Fibroblast of skin of right biceps (primary cell): ENCODE measurements at places on chromosomes 5 and 9.

- no peak for DNase-seq
These were observed 59.0 kb upstream of the RETREG1 start for GRCh38 chr5:16675806-16676205.

DNA sequence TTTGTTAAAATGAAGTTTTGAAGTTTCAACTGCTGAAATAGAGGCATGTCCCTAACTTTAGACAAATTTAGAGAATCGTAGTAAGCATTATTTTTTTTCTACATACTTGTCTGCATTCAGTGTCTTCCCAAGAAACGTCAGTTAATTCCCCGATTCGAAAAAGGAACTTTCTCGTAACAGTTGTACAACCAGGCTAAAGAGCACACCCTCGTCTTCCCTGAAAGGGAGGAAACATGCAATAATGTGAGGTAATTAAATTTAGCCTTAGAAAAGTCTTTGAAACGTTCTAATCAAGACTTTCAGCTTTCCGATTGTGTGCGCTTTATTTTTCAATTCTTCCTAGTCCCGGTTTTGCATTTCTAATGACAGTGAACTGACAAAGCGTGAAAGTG is 374 bp upstream of the SLC1A3 start:
- DNase-seq, result no peak

DNA sequence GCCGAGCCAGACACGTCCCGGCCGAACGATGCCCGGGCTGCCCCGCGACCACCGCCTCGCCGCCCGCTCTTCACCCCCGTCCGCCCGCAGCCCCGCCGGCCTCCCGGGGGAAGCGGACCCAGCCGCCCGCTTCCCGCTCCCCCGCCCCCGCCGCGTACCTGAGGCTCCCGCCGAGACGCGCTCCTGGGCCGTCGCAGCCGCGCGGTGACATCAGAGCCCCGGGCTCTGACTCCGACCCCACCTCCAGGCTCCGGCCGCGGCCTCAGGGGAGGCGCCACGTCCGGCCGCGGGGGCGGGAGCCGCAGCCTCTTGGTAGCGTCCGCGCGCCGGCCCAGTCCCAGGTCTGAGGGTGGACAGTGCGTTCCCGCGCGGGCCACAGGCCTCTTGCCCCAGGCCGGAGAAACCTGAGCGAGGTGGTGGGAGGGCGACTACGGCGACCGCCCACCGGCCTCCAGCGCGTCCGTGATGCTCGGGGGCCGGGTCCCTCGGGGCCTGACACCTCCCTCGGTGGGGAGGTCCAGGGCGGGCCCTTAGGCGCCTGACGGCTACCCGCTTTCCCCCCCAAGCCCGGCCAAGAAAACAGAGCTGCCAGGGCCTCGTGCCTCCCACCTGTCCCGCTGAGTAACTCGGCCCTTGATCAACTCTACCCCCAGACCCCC is at the start of gene SHROOM1:
TSS of gene SHROOM1 (minus strand) at position 212 of the 659 bp plus-strand sequence. CDS start 4,507 bp downstream, outside the sequence.
- peak; percentile 20 for DNase-seq

GRCh38 chr5:75961818-75962217 is 121.4 kb upstream of the SV2C start:
- no peak for DNase-seq

DNA sequence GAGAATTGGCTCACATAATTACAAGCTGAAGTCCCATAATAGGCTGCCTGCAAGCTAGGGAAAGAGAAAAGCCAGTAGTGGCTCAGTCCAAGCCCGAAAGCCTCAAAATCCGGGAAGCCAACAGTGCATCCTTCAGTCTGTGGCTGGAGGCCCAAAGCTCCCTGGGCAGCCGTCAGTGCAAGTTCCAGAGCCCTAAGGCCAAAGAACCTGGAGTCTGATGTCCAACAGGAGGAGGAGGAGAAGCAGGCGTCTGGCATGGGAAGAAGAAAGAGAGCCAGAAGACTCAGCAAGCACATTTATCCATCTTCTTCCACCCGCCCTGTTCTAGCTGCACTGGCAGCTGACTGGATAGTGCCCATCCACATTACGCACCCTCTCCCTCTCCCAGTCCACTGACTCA is 213.4 kb downstream of the GAS1 start:
- DNase-seq, result no peak

DNA sequence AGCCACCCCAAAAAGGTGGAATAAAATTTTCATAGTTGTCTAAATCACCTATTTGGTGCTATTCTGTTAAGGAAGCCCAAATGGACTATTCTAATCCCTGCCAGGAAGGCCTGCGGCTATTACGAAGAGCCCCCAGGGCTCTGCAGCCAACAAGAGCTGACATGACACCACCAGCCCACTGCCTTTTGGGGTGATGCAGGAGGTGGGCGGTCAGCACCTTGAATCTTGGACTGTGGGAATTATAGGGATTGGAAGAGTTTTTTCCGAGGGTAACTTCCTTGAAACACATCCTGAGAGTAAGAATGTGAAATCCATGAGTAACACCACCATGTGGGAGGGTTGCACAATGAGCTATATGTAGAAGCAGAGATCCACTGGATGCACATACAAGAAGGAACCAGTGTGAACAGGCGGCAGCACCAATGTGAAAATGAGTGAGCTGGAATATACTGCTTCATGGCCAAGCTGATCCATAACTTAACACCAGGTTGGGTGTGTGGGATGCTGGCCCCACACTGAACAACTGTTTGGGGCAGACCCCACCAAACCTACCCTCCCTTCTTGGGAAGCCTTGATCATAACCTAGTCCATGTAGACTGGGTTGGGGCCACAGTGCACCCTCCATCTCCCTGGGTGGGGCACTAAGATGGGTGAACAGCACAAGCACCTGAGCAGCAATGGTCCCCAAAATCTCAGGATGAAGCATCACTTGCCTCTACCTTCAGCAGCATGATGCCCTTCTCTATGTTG is 239.0 kb downstream of the FSTL4 start:
- no peak for DNase-seq

DNA sequence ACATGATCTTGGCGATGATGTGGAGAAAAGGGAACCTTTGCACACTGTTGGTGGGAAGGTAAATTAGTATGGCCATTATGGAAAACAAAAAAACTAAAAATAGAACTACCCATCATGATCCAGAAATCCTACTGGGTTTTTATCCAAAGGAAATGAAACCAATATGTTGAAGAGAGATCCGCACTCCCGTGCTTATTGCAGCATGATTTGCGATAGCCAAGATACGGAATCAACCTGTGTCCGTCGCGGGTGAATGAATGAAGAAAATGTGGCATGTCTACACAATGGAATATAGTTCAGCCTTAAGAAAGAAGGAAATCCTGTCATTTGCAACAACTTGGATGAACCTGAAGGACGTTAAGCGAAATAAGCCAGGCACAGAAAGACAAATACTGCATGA is 84.5 kb downstream of the TTLL11 start:
- DNase-seq, result no peak

DNA sequence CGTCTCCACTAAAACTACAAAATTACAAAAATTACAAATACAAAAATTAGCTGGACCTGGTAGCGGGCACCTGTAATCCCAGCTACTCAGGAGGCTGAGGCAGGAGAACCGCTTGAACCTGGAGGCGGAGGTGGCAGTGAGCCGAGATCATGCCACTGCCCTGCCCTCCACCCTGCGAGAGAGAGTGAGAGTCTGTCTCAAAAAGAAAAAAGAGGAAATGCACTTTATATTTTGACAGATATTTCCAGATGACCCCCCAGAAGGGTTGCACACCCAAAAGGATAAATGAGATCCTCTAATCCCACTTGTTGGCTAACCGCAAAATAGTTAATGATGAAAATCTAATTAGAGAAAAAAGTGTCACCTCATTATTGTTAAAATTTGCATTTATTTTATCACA is 2.2 kb downstream of the HSDL2 start:
- no peak for DNase-seq

DNA sequence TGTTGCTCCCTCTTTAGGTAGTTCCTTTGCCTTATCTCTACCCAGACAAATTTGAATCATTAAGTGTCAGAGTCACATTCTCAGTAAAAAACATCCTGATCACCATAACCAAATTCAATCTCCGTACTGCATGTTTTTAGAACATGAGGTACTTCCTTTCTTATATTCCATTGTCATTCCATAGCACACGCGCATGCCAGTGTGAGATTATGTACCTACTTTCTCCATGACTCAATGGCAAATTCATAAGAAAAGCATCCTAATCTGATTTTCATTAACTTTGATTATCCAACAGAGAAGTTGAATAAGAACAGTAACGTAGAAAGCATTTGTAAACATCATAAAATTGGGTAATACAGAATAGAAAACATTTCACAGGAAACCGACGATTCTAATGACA is 1118.6 kb upstream of the CDH9 start:
- peak; percentile 73 for DNase-seq

DNA sequence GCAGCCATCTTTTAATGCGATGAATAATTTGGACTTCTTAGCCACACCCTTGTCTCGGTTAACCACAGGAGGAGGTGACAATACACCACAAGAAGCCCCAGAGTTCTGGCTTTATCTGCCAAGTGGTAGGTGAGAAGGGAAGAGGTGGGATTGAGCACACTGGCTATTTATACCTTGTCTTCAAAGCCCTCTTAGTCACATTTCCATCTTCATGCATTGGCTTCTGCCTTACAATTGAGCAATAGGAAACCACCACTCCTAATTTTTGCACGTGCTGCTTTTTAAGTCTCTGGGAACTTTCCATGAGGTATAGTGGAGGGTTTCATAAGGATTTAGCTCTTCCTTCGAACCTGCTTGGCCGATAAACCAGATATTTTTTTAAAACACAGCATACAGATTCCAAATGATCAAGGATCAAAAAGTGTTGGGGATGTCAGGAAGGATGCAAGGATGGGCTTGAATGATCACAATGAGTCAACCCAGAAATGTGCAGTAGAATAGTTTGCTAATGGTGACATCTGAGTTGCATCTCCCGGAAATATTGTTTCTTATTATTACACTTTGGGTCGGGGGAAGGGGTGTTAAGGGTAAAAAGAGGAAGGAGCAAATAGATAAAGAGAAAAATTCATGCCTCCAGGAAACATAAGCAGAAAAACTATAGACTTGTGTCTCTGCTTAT is 25.5 kb downstream of the PLAC8L1 start:
- peak; percentile 63 for DNase-seq

- DNase-seq, result no peak
These were observed 70.1 kb downstream of the SV2C start for GRCh38 chr5:76153271-76153670.

DNA sequence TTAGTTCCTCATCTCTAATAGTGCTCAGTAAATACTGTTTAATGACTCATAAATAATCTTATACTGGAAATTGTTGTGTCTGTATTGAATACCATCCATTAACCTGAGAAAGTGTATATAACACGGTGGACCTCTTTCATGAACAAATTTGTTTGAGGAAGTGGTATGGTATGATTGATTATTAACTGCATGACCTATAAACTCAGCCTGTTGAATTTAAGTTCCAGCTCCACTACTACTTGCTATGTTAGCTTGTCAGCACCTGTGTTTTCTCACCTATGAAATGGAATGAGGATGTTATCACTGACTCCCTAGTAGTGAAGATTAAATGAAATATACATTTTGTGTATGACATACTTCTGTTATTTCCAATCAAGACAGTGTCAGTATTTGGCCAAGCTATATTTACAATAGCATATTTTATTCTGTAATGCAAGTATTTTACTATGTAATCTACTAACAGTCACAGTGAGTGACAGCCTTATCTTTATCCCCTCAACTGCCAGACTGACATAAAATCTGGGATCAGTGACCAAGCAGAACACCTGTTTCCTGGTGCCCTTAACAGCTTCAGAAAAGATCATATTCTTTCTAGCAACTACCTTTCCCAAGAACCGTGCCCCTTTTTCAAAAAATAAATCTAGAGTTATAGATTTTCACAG is 77.3 kb upstream of the ITGA1 start:
- DNase-seq, result no peak

- DNase-seq, result no peak
These were observed 50.4 kb downstream of the NXNL2 start for GRCh38 chr9:88585426-88585825.

GRCh38 chr5:82673057-82673809 is 395.1 kb upstream of the RPS23 start:
- DNase-seq, result no peak

DNA sequence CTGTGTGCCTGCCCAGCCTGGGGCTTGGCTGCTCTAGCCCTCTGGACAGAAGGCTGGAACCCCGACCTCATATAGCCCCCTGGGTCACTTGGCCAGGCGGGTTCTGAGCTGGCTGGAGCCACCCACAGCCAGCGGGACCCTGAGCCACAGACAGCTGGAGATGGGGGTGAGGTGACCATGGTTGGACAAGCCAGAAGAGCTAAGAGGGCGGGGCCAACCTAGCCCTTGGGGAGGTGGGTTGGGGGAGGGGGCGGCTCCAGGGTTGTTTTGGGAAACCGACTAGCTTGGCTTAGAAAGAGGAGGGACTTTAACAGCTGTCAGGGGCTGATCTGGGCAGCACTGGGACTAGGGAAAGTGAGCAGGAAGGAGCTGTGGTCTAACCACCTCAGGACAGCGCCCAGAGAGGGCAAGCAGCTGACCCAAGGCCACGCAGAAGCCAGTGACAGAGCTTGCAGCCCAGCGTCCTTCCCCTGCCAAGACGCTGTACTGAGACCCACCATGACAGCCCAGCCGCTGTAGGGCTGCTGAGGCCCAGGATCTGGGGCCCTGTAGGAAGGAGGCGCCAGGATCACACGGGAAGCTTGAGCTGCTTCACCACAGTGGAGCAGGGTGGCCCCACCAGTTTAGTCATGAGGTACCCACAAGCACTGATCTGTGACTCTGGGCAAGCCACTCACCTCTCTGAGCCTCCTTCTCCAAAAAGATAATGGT is 2.2 kb downstream of the AIF1L start:
- DNase-seq, result no peak

DNA sequence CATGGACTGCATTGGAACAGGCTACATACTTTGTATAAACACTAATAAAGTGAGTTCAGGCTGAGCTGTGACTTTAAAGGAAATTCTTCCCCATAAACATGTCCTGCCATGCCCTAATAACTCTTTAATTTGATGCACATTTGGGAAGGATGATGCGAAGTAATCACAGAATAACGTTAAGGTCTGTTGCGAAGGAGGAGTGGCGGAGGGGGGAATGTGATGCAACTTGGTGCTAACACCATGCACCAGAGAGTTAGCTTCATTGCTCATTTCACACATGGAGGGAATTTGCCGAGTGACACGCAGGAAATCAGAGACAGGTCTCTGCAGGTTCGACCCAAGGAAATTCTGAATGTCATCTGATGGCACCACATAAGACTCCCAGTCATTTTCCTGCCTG is 32.9 kb downstream of the SLIT3 start:
- DNase-seq, result peak; percentile 86

DNA sequence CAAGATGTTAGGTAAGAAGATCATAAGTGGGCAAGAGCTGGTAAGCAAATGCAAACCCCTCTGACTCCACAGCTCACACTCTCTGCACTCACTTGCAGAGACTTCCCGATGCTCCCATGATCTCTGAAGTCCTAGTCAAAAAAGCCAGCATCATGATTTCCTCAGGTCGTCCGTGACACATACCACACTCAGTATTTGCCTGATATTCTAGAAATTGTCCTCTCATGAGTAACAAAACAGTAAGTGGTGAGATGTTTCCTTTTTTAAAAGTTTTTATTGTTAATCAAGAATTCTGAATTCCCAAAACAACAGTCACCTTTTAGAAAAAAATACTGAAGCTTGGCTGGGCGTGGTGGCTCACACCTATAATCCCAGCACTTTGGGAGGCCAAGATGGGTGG is 194.6 kb downstream of the DENND1A start:
- no peak for DNase-seq

- peak; percentile 81 for DNase-seq
These were observed 1230.6 kb upstream of the NUDT12 start for GRCh38 chr5:104793031-104793754.

- DNase-seq, result no peak
These were observed 5.2 kb upstream of the GCNT4 start for GRCh38 chr5:75057561-75057960.
